ENCODE measurements at places on chromosomes 13 and 19. TPM values are rescaled to one million over a fixed set of nuclear protein-coding genes. Genes with fewer than 3 reads are reported as not detected.

- no peak overlapping the region for H3K27ac ChIP-seq
- no peaks in the 10 kb centered on the region for H3K27me3 ChIP-seq
- peaks cover 14% of the 10 kb centered on the region for H3K4me1 ChIP-seq
Measured at GRCh38 chr13:94416454-94417080, 62.9 kb downstream of the DCT start.

DNA sequence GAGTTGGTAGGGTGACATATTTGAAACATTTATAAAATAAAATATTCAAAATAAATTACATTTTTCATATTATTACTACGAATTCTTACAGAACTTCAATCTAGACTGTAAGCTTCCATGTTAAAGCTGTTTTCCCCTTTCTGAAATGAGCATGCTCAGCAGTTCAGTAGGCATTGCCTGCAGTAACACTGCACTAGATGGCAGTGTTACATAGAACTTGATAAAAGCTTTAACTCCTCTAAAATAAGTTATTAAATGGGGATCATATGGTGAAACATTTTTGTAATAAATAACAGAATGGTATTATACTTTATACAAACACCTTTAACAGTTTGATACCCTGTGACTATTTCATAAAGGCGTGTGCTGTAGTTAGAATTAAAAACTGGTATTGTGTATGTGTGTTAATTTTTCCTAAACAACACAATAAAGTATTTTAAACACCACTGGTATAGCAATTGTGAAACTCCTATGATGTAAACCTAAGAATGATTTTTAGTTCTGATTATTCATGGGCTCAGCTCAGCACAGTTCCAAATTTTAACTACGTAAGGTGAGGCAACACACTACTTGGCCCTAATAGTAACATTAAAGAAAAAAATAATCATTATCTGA is 11.6 kb upstream of the GPR18 start:
- H3K27me3 ChIP-seq = peaks cover 2% of the 10 kb centered on the region
- H3K36me3 ChIP-seq = no peaks in the 10 kb centered on the region
- H3K4me3 ChIP-seq = no peak overlapping the region
- no peak for DNase-seq

GRCh38 chr13:74246487-74246886 is 112.3 kb upstream of the KLF12 start:
- no peak overlapping the region for H3K4me3 ChIP-seq
- H3K36me3 ChIP-seq = peaks cover 10% of the 10 kb centered on the region
- DNase-seq = no peak
- peaks cover 3% of the 10 kb centered on the region for H3K4me1 ChIP-seq
- H3K27me3 ChIP-seq = no peaks in the 10 kb centered on the region

MAST1 gene
- 230 TPM for total RNA-seq

CCDC70 gene
- not detected for total RNA-seq

DNA sequence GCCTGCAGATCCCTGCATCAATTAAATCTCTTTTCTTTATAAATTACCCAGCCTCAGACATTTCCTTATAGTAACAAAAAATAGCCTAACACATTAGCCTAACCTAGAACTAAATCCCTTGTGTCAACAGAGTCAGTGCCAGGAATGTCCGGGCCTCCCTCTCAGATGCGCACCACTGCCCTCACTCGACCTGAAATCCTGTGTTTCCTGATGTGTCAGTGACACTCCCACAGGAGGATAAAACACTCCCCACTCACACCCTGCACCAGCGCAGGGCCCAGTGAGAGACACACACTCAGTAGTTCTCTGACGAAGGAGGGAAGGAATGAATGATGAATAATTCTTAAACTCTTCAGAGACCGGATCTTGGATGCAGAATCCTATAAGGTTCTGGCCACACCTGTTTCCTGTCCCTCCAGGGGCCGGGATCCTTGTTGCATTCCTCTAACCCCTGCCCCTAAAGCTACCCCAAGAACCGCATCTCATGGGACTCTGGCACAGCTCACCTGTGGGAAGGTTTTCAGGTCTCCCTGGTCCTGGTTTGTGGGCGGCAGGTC is 3.1 kb downstream of the CEACAM3 start:
- DNase-seq = no peak
- no peaks in the 10 kb centered on the region for H3K36me3 ChIP-seq
- H3K4me3 ChIP-seq = peak overlapping the region; percentile 3
- H3K27ac ChIP-seq = no peak overlapping the region
- H3K4me1 ChIP-seq = peaks cover 5% of the 10 kb centered on the region

FCGBP gene
- total RNA-seq = 0.49 TPM

- H3K27ac ChIP-seq = no peak overlapping the region
- DNase-seq = no peak
- peaks cover 3% of the 10 kb centered on the region for H3K27me3 ChIP-seq
- H3K4me3 ChIP-seq = no peak overlapping the region
- peaks cover 4% of the 10 kb centered on the region for H3K36me3 ChIP-seq
Measured at GRCh38 chr13:29613101-29613500, 17.6 kb upstream of the SLC7A1 start.

MUC16 gene
- total RNA-seq = not detected

DNA sequence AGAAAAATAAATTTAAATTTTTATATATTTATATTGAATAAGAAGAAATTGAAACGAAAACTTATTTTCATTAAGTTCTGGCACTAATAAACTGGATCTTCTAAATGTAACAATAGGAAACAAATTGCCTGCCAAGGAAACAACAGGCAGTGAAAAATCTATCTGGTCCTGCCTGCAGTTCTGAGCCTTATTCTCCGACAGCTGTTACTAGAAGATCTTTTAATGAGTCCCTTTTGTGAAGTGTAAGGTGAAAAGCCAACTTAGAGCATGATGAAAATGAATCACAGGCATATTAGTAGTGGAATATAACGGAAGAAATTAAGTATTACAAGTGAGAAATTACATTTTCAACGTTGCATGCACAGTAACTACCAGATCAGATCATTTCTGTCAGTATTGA is 1002.7 kb upstream of the PCDH20 start:
- H3K27me3 ChIP-seq = no peaks in the 10 kb centered on the region
- no peak for DNase-seq
- H3K4me3 ChIP-seq = no peak overlapping the region
- no peaks in the 10 kb centered on the region for H3K36me3 ChIP-seq
- H3K4me1 ChIP-seq = no peaks in the 10 kb centered on the region
- no peak overlapping the region for H3K27ac ChIP-seq

SELENOV gene
- total RNA-seq = 9.9 TPM

DNA sequence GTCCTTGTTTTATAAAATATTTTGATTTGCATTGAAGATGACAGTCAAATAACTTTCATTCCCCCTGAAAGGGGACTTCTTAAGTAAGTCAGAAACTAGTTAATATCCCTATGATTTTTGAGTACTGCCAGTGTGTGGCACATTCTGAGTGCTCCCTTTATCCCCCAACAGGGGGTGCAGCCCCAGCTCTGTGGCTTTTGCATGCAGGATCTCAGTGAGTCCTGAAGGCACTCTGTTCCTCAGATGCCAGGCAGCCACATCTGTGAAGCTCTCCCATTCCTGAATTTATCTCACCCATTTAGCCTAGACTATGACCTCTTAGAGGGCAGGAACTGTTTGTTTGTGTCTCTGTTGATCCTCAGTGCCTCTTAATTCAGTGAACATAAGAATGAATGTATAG is 123.1 kb downstream of the CDK8 start:
- peak; percentile 60 for DNase-seq
- no peaks in the 10 kb centered on the region for H3K36me3 ChIP-seq
- H3K27me3 ChIP-seq = no peaks in the 10 kb centered on the region
- peaks cover 6% of the 10 kb centered on the region for H3K4me1 ChIP-seq

GRCh38 chr13:31227870-31228269 is 28.1 kb downstream of the B3GLCT start:
- H3K36me3 ChIP-seq = peaks cover 5% of the 10 kb centered on the region
- DNase-seq = no peak
- no peaks in the 10 kb centered on the region for H3K27me3 ChIP-seq
- H3K27ac ChIP-seq = no peak overlapping the region

DNA sequence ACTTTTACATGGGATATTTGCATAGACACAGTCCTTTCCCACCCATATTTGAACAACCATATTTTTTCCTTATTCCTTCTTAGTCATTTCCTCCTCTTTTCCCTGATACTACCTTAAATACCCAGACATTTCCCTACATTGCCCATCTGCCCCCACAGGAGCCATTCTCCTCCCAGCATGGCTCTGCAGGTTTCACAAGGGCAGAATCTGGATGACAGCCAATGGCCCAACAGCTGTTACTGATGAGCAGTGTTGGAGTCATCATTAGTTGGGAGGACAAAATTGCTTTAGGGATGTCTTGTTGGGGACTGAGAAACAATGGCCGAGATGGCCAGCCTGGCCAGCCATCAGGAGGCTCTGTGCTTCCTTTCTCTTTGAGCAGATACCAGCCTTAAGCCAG is 209.5 kb downstream of the KLF5 start:
- no peak overlapping the region for H3K27ac ChIP-seq
- H3K4me3 ChIP-seq = no peak overlapping the region
- H3K36me3 ChIP-seq = no peaks in the 10 kb centered on the region
- DNase-seq = no peak
- H3K27me3 ChIP-seq = no peaks in the 10 kb centered on the region
- H3K4me1 ChIP-seq = no peaks in the 10 kb centered on the region

- no peak for DNase-seq
- no peaks in the 10 kb centered on the region for H3K36me3 ChIP-seq
- H3K4me1 ChIP-seq = no peaks in the 10 kb centered on the region
Measured at GRCh38 chr13:105441051-105441750, 1094.3 kb downstream of the EFNB2 start.

BEST2 gene
- total RNA-seq = not detected

SSC5D gene
- 7.6 TPM for total RNA-seq

- peak overlapping the region; percentile 93 for H3K4me3 ChIP-seq
- peaks cover 18% of the 10 kb centered on the region for H3K4me1 ChIP-seq
- no peaks in the 10 kb centered on the region for H3K36me3 ChIP-seq
- DNase-seq = no peak
- H3K27ac ChIP-seq = no peak overlapping the region
Measured at GRCh38 chr13:29846475-29847256, 3.8 kb downstream of the UBL3 start.

DNA sequence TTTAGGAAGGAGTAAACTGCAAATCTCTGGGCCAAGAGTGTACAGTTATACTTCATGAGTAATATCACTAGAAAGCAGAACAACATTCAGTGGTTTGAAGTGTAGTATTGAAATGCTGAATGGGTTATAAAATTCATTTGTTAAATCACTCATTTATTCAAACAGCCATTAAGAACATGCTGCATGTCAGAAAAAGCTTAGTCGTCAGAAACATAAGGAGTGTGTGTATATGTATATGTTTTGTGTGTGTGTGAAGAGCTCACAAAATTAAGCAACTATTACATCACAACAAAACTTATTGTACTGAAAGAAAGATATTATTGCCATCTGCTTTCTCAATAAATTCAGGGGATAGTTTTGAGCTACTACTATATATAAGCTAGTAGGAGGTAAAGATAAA is 165.4 kb upstream of the PCDH9 start:
- H3K27ac ChIP-seq = no peak overlapping the region

DNA sequence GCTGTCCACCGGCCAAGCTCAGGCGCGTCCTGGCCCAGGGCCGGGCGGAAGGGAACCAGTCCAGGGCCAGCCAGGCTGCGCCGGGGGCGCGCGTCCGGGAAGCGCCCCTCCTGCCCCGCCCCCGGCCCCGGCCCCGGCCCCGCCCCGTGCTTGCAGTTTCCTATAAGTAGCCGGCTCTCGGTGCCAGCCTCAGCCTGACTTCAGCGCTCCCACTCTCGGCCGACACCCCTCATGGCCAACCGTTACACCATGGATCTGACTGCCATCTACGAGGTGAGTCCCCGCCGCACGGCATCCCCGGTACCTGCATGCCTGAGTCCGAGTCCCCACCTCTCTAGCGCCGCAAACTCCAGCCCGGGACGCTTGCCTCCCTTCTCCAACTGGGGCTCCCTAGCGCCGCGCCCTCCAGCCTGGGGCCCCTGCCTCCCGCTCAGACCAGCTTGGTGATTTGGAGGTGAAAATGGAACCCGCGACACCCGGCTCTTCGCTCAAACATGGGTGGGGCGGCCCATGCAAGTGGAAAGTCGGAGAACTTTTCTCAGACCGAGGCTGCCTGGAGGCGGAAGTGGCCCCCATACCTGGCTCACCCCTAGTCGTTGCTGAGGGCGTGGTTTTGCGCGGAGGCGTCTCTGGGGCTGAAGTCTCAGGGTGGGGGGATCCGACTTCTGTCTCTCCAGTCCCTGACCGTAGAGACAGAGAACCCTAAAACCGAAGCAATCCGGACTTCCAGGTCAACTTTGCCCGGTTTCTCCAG is at the start of gene ZFP36:
ZFP36 (plus strand) TSS at position 192 of the 754 bp plus-strand sequence; CDS start at position 250, 58 bp downstream.
- H3K4me3 ChIP-seq = peak within 1 kb of the TSS; percentile 91
- no peaks in the 10 kb centered on the region for H3K36me3 ChIP-seq
- DNase-seq = peak; percentile 73

DNA sequence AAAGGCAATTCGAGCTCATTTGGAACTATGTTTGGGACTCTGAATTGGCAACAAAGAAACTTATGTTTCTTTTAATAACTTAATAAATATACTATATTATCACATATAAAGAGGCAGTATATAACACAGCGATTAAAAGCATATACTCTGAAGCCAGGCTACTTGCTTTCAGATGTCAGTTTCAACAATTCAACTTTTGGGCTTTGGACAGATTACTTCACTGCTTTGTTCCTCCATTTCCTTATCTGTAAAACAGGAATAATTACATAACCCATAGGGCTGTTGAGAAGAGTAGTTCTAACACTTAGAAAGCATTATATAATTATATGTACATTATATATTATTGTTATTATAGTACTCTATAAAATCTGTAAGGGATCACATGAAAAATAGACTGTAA is 107.2 kb downstream of the EDNRB start:
- DNase-seq = no peak
- no peak overlapping the region for H3K4me3 ChIP-seq
- no peaks in the 10 kb centered on the region for H3K27me3 ChIP-seq
- peaks cover 2% of the 10 kb centered on the region for H3K4me1 ChIP-seq
- H3K36me3 ChIP-seq = no peaks in the 10 kb centered on the region
